ENCODE measurements at places on chromosomes 5 and 9.

- no peak for DNase-seq
Measured at GRCh38 chr5:60533789-60534188, 166.2 kb downstream of the DEPDC1B start.

- DNase-seq, result no peak
Measured at GRCh38 chr5:57276353-57276752, 102.5 kb downstream of the GPBP1 start.

- no peak for DNase-seq
Measured at GRCh38 chr9:92500725-92501124, 18.4 kb upstream of the ASPN start.

GRCh38 chr5:171462136-171462927 is 42.9 kb downstream of the FGF18 start:
- no peak for DNase-seq

DNA sequence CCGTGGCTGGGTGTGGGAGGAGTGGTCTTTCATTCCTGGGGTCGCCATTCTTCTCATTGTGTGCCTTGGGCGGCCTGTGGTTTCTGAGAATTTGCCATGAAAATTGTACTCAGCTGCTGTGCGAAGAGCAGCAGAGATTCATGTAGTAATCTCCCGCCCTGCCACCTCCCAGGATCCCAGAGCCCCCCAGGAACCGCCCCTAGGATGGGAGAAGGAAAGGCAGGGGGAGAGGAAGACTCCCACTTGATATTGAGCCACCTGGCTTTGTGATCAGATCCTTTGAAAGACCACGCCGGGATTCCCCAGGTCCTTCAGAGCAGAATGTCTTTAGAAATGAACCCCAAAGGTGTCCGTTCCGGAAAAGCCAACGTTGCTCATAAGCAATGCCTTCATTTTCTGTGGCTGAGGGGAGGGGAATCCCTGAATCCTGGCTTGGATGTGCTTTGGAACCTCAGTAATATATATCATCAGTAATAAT is 27.6 kb downstream of the NEURL1B start:
- no peak for DNase-seq

GRCh38 chr9:81522716-81523551 is 166.4 kb downstream of the TLE1 start:
- DNase-seq, result no peak

GRCh38 chr5:103522586-103522985 is 40.0 kb downstream of the NUDT12 start:
- DNase-seq, result no peak

DNA sequence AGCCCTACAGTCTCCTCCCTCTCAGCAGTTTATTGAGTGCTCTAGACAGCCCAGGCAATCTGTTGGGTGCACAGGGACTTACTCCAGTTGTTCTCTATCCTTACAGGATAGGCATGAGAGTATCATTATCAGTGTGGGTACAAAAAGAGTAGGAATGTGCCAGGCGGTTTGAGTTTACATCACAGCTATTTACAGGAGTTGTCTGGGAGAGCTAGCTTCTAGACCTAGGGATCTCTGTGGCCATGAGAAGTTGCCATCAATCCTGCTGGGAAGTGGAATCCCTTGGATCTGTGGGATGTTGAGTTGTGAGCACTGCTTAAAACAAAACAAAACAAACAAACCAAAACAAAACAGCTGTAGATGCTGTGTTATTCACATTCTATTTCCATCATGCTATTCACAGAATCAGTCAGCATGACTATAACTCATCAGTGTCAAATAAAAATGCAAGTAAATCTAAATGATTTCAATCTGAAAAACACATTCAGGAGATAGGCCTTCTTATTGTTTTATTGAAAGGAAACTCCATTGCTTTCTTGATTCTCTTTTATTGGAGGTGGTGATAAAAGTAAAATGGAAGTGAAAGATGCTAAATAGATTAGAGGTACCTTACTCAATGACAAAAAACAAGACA is 552.4 kb upstream of the ZNF608 start:
- DNase-seq, result no peak

GRCh38 chr5:146068206-146068605 is 37.2 kb downstream of the PLAC8L1 start:
- DNase-seq, result no peak

DNA sequence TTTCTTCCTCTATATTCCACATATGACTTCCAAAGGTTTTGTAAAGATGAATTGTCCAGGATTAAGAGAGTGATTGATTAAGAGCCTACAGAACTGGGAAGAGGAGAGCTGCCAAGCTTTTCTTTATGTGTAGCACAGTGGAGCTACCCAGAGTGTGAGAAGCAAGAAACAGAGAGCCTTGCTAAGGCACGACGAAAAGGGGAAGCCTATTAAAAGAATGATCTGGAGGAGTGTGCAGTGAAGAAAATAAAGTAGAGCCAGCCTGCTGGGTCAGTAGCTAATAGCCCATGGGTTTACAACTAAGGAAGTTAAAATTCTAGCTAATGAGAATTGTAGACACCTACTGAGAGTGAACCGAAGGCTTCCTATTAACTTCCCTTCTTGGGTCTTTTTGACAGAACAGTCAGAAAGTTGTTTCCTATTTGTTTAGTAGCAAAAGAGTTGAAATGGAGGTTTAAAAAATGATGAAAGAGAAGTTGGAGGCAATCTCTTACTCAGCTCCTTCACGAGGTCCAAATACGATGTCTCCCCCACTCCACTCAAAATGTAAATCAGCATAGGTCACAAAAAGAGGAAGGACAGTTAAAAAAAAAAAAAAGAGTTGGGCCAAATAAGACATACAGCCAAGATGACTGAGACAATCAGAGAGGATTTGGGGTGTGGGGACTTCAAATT is 957 bp upstream of the PRR16 start:
- DNase-seq, result no peak

- DNase-seq, result no peak
Measured at GRCh38 chr9:75372499-75373268, 284.4 kb downstream of the OSTF1 start.

DNA sequence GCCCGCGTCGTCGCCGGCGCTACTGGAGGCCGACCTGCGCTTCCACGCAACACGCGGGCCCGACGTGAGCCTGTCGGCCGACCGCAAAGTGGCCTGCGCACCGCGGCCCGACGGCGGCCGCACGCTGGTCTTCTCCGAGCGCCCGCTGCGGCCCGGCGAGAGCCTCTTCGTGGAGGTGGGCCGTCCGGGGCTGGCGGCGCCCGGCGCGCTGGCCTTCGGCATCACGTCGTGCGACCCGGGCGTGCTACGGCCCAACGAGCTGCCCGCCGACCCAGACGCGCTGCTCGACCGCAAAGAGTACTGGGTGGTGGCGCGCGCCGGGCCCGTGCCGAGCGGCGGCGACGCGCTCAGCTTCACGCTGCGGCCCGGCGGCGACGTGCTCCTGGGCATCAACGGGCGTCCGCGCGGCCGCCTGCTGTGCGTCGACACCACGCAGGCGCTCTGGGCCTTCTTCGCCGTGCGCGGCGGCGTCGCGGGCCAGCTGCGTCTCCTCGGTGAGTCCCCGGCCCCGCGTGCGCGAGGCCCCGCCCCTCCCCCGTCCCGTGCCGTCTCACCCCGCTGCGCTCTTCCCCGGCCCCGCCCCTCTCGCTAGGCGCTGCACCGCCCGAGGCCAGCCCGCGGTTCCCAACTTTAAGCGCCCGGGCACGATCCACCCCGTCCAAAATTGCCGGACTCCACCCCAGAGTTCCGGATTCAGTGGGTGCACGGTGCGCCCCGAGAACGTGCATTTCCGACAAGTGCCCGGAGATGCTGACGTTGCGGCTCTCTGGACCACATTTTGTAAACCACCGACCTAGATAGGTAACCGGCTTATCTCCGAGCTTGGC is 42.8 kb downstream of the NEURL1B start:
- DNase-seq, result no peak

GRCh38 chr5:131067636-131068035 is 97.4 kb downstream of the HINT1 start:
- DNase-seq, result no peak

GRCh38 chr5:74433255-74433895 is 207.2 kb downstream of the ENC1 start:
- DNase-seq, result no peak

DNA sequence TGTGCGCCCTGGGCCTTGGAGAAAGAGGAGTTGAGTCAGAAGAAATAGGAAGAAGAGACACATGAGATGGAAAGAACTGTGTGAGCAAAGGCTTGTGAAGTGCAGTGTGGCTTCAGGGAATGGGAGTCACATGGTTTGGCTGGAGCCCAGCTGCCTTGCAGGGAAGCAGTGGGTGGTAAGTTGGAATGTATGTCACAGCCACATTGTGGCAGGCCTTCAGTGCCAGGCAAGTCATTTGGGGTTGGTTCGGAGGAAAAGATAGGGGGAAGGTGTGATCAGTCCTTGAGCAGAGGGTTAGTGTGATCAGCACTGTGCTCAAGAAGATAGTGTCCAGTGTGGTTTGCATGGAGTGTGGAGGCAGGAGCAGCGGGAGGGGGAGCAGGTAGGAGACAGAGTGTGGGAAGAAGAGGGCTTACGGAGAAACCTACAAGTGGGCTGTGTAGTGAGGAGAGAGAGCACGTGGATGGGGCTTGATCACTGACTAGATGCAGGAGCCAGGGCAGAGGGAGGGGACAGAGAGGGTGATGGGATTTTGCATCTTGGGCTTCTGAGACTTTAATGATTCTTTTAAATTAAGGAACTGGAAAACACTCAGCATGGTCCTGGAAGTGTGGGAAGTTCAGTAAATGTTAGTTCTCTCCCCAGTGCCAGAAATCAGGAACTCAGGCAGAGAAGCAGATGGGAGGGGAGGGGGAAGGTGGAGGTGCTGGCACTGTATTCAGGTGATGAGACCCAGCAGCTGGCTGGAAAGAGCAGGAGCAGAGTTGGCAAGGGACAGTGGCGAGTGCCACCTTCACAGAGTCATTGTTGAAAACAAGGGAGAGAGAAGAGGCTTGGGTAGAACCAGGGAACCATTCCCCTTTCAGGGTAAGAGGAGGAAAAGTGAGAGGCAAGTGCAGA is 46.6 kb downstream of the ARHGAP26 start:
- DNase-seq, result peak; percentile 8

- no peak for DNase-seq
Measured at GRCh38 chr9:92425474-92425873, 1.2 kb upstream of the OMD start.

DNA sequence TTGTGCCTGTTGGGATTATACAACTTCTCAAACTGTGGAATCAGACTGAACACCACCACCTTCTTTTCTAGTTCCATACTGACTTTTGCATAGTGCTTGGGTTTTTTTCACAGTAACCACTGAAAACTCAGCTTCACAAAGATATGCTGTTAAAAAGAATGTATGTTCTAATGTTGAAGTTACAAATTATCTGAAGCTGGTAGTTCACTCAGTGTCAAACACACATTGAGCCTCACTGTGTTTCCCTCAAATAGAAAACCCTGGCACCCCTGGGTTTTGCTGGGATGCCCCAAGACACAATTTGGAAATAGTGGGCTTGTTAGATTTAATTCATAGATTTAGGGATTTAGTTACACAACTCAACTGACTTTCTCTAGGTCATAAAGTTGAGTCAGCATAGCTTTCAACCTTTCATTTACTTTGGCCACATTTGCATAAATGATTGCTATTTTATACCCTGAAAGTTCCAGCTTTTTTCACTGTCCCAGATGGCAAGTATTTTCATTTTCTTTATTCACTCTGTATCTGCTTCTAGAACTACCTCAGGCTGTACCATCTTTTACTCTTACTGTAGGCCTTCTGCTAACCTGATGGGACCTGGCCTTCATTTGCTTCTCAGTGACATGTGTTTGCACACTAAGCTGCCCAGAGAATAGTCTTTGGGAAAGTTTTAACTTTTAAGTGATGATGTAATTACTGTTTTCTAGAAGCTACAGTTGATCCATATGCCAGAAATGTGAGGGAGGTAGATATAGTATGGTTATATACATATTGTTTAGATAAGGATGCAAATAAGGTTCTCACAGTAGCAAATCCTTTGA is 115.1 kb downstream of the CDC42SE2 start:
- DNase-seq, result no peak

DNA sequence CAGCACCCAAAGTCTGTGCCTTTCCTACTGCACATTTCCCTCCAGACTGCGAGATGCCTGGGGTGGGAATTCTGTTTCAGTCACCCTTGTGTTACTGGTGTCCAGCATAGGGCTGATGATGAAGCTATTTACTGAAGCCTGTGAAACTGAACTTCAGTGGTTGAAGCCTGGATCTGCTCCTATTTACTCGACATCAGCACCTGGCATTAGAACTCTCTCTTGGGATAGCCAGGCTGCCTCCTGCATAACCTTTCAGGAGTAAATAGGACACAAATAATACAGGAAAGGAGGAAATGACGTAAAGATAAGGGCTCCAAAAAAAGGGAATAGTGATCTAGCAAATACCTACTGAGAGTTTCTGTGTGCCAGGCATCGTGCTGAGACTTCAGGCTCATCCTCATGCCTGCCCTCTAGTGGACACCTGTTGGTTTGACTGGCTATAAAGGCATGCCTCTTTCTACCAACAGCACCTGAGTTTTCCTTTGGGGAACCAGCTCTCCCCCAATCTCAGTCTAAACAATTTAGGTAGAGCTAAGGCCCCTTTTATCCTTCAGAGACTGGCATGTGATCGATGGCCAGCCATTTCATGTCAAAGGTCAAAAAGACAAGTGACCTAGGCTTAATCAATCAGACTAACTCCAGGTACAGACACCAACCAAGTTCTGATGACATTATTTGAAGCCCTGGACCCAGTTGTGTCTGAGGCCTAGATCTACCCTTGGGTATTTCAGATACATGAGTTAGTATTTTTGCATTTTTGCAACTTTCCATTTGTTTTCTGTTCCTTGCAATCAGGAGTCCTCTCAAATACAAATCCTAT is 192.1 kb upstream of the TRIM32 start:
- DNase-seq, result no peak

DNA sequence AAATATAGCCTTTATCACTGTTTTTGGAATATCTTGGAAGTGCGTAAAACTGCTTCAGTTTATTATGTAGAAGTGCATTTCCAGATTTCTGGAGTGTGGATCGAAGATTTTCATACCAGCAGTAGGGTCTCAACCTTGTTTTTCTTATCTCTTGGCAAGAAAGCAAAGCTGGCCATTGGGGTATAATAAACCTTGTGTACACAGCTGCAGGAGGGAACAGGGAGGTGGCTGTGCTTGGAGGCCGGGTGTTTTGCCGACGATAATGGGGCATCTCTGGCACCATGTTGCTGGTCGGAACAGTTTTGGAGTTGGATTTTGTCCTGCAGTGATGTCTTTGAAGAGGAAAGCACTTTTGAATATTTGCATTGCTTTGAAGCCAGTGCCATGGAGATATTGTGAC is 308.8 kb upstream of the DMRT1 start:
- no peak for DNase-seq

DNA sequence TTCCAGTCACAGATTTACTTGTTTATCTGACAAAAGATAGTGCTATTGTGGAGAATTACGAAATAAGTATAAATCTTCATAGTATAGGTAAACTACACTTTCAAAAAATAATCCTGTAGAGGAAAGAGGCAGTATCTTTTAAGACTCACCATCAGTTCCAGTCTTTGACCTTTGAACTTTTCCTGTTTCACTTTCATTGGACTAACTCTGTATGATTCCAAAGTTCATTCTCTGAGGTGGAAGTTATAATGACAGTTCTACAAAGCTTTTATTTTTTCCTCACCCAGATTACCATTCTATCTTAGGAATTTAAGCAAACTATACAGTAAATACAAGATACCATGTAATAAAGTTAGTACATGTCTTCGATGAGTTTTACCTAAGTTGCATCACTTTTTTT is 901.3 kb upstream of the SEMA6A start:
- DNase-seq, result no peak

All from NCI-H1694 (cell line).